ENCODE measurements at places on chromosomes 7 and 10. TPM values are rescaled to one million over a fixed set of nuclear protein-coding genes. Genes with fewer than 3 reads are reported as not detected.

Gene STK17A
- total RNA-seq: 30.8 TPM

Gene TMEM270
- total RNA-seq: not detected

Gene CALHM3
- total RNA-seq: not detected

- no peaks in the 10 kb centered on the region for H3K4me1 ChIP-seq
- no peaks in the 10 kb centered on the region for H3K27me3 ChIP-seq
- no peak for DNase-seq
- no peak overlapping the region for H3K4me3 ChIP-seq
Measured at GRCh38 chr10:51085204-51085603, 10.9 kb downstream of the PRKG1 start.

- no peaks in the 10 kb centered on the region for H3K36me3 ChIP-seq
- no peaks in the 10 kb centered on the region for H3K27me3 ChIP-seq
- no peaks in the 10 kb centered on the region for H3K4me1 ChIP-seq
- no peak for DNase-seq
Measured at GRCh38 chr10:125940515-125940914, 44.2 kb downstream of the FANK1 start.

Gene HMX3
- not detected for total RNA-seq

Data from activated CD4-positive, alpha-beta T cell treated with anti-CD3 and anti-CD28 coated beads, Interleukin-2, amount 10 ng/mL, durations not matched to agents 24 days and 14 days (primary cell).